ENCODE measurements at places on chromosomes 2 and 18.

GRCh38 chr18:34039611-34040010, 185.1 kb downstream of the NOL4 start:
- no peak for DNase-seq

- DNase-seq: no peak
Observed at GRCh38 chr2:112155331-112156151, 17.4 kb downstream of the FBLN7 start.

GRCh38 chr2:218448934-218449333, 30.0 kb downstream of the VIL1 start:
- DNase-seq: no peak

DNA sequence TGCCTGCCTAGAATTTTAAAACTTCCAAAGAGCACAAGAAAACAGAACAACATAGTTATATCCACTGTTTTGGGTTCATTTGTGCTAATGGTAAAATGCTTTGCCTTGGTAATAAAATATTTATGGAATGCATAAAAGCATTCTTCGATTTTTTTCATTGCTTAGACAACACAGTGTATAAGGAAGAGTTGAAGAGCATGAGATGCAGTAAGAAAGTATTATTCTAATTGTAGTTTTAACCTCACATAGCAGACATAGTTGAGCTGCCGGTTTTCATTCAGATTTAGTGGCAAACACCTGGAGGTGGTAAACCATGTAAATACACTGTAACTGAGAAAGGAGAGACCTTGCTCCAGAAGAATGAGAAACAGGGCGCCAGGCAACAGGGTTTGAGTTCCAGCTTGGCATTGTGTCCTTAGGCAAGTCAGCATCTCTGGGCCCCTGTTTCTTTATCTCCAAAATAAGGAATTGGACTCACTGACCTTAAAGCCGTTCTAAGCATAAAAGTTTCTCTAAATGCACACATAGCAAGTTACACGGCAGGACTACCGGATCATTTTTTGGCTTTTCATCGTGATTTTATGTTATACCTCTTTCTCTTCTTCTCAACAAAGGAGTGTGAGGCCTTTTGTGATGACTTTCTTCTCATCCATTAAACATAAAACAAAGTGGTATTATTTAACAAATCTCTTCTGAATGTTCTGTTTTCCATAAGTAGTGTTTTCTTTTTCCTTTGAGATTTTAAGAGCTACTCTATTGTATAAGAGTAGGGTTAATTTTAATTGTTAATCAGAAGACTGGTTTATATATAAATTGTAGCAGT, 7.9 kb downstream of the UGP2 start:
- DNase-seq: no peak

DNA sequence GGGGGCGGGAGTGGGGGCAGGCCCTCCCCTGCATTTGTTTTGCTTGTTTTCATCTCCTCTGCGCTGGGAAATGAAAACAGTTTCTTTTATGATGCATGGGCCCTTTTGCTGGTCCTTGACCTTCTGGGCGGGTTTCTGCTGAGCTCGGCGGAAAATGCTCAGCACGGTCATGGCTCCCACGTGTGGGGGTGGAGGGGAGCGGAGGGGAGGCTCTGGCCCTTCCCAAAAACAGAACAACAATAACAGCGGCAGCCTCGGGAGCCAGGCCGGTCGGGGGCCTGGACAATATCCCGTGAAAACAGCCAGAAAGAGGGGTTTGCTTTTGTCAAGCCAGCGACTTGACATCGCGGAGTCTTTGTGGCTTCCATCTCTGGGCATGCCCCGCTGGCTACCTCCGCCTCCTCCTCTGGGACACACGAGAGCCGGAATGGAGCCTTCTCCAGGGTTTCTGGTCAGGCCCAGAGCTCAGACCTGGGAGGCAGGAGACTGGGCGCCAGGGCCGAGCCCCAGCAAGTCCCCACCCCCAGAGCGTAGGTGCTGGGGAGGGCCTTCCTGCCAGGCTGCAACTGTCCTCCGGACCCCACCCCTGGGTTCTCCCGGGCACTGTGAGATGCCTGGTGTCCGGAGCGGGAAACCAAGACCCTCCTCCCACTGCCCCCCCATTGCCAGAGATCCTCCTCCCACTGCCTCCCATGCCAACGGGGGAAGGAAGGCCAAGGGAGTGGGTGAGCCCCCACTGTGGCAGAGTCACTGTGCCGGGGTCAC, 35.9 kb upstream of the SNED1 start:
- DNase-seq: no peak

DNA sequence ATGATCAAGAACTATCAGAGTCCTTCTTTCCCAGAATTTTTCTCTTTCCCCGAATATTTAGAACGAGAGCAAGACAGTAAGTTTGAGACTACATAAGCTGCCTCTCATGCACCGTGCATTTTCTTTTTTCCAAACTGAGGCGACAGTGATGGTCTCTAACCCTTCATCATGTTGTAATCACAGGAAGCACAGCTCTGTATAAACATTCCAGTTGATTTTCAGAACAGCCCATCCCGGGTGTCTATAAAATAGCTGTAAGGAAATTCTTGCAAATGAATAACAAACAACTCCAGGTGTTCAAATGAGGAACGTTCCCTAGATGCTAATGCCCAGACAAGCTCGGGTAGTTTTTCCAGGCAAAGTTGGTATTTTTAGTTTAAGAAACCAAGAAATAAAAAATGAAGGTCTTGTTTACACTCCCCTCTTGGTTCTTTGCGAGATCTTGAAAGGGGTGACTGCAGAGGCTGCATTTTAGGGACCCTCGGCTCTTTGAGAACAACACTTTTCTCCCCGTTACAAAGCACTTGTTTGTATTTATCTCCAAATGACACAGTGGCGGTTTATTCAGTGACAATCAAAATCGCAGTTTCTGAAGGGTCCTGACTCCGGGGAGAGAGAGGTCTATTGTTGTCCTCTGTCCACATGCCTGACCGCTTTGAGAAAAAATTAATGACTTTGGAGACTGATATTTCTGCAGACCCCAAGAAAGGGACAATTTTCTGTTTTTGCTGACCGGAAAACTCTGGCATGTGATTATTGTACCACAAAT, 101.1 kb upstream of the NCK2 start:
- no peak for DNase-seq

DNA sequence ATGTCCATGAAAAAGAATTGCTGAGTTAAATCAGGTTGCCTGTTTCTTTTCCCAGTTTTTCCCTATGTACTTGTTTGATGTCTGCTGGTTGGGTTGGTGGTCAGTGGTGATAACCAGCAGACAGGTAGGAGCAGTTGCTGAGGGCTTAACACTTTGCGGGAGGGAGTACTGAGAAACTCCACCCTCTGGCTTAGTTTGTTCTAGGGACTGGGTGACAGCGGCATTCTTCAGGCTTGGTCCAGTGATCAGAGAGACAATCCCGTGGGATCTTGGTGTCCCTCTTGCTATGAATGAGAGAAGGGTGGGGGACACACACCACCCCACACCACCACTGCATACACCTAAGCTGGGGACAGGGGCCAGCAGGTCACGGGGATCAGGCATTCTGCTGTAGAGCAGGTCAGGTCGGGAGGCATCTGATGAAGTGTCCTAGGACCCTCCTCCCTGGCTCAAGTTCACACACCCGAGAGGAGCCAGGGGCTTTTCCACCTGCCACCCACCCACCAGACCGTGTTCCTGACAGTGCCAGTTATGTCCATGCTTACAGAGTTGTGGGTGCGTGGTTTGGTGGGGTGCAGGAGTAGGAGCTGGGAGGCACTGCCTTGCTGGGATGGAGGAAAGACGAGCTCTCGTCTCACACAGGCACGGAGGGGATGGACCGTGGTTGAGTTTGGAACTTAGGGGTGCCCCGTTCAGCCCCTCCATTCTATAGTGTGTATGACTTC, 21.3 kb upstream of the ALLC start:
- DNase-seq: no peak

DNA sequence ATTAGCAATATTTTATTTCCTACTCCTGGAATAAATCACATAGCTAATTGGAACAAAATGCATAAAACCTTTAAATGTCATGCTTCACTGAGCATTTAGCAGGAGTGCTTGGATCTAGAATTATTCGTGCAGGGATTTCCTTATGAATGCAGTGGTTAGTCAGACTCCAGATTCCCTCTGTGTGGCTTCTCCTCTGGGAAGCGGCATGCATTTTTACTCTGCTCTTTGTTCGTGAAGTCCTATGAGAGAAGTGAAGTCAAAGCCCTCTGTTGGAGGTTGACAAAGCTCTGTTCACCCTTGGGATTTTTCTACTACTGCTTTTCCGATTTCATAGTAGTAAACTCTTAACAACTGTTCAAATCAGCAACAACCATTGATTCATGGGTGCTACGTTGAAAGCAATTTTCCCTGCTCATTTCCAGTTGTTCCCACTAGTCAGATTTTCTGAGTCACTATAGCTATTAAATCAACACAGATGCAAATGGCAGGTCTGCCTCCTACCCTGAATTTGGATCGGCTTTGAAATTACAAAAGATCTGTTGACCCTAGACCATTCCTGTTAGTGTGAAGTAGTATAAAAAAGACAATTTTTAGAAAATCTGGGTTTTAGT, 461.7 kb downstream of the STK39 start:
- no peak for DNase-seq

- DNase-seq: no peak
Observed at GRCh38 chr2:85589982-85590791, 5.4 kb upstream of the RNF181 start.

Measured in NCI-H446 treated with DMSO at 0.1 percent for 48 hours (cell line).